ENCODE measurements at places on chromosomes 13 and 19.
A peak's percentile ranks its signal among the peaks of the same experiment; 100 is the strongest.

DNA sequence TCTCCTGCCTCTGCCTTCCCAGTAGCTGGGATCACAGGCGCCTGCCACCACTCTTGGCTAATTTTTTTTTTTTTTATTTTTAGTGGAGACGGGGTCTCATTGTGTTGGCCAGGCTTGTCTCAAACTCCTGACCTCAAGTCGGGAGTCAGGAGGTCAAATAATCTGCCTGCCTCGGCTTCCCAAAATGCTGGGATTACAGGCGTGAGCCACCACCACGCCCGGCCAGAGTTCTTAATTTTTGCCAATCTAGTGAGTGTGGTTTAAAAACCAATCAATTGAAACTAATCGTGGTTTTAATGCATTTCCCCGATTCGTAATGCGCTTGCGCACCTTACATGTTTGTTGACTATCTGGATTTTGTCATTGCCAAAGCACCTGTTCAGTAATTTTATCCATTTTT lies 37.0 kb downstream of the SKA3 start:
- H3K27ac ChIP-seq = peak overlapping the region; percentile 97
- H3K4me1 ChIP-seq = peaks cover 37% of the 10 kb centered on the region
- peaks cover 11% of the 10 kb centered on the region for H3K27me3 ChIP-seq
- H3K4me3 ChIP-seq = peak overlapping the region; percentile 99

- no peak overlapping the region for H3K4me3 ChIP-seq
- H3K27me3 ChIP-seq = peaks cover 41% of the 10 kb centered on the region
- no peaks in the 10 kb centered on the region for H3K4me1 ChIP-seq
- DNase-seq = no peak
- no peaks in the 10 kb centered on the region for H3K36me3 ChIP-seq
Observed at GRCh38 chr13:26749285-26749684, 11.3 kb downstream of the GPR12 start.

DNA sequence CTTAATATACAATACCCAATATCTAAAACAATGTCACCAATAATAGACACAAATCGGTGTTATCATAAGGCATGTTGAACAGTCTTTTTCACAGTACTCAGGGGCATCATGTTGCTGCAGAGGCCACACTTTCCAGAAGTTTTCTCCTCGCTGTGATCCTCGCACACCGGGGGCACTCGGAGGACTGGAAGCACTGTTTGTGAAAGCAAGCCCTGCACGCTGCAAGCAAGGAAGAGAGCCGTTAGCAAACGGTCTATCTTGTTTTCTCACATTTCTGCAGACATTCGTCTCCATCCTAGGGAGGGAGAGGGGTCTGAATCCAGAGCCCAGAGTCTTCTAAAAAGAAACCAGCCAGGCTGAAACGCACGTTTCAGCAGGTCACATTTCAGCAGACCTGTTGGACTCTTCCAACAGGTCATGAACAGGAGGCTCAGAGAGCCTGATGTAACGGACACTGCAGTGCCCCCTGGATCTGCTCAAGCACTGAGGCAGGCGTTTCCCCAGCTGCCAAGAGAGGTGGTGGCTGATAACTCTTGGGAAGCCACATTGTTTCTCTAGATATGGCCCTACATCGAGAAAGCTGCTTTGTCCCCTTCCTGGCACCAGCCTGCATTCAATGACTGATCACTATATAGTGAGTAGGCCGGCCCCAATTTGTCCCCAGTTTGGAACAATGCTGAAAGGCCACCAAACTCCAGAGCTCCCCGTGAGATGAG lies 43.6 kb downstream of the RUBCNL start:
- H3K4me3 ChIP-seq = no peak overlapping the region
- no peak for DNase-seq
- H3K27me3 ChIP-seq = no peaks in the 10 kb centered on the region
- H3K27ac ChIP-seq = no peak overlapping the region
- peaks cover 27% of the 10 kb centered on the region for H3K4me1 ChIP-seq

- H3K27ac ChIP-seq = no peak overlapping the region
- no peak for DNase-seq
- no peaks in the 10 kb centered on the region for H3K4me1 ChIP-seq
- no peak overlapping the region for H3K4me3 ChIP-seq
Observed at GRCh38 chr19:8113017-8113416, 36.4 kb downstream of the FBN3 start.

GRCh38 chr13:99671746-99672145 lies 170.5 kb downstream of the TM9SF2 start:
- no peaks in the 10 kb centered on the region for H3K36me3 ChIP-seq
- no peaks in the 10 kb centered on the region for H3K27me3 ChIP-seq
- DNase-seq = no peak
- H3K27ac ChIP-seq = no peak overlapping the region

GRCh38 chr19:43574424-43575155 lies 737 bp downstream of the XRCC1 start:
- peak overlapping the region; percentile 95 for H3K4me3 ChIP-seq
- peaks cover 43% of the 10 kb centered on the region for H3K4me1 ChIP-seq

DNA sequence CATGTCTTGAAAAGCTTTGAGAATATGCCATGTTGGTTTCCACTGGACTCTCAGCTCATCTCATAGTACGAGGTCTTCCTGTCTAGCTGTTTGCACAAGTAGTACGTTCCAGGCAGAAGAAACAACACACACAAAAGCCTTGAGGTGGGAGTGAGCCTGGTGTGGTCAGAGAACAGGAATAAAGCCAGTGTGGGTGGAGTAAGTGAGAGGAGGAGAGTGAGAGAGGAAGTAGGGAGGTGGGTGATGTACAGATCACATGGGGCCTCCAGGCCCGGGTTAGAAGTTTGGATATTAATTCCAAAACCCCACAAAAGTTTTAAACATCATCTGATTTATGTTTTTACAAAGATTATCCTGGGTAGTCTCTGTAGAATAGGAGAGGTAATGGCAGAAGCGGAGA lies 230.6 kb downstream of the MTUS2 start:
- H3K27me3 ChIP-seq = no peaks in the 10 kb centered on the region
- no peak for DNase-seq
- H3K27ac ChIP-seq = no peak overlapping the region
- no peaks in the 10 kb centered on the region for H3K4me1 ChIP-seq
- H3K4me3 ChIP-seq = no peak overlapping the region

DNA sequence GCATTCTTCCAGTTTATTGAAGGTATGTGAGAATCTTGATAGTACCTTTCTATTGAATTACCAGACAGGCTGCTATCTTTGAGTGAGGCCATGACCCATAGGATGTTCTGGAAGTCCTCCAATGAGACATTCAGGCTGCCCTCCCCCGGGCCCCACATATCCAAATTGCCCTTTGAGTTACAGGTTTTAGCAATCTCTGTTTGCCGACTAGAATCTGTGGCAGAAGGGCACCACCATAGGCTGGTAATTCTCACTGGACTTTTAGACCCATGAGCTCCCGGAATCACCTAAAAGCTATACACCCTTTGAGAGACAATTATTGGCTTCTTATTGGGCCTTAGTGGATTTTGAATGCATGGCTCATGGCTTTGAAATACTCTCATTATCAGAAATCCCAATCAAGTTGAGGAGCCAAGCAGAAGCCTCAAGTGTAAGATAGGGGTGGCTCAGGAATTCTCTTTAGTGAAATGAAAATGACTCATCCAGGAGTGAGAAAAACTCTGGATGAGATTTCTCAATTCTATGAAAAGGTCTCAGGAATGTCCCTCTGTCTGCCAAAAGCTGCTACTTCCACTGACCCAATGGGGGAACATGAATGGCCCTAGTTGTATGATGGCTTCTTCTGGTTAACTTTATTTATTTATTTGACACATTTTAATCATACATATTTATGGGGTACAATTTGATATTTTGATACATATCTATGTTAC lies 172.1 kb upstream of the CSNK1A1L start:
- no peak overlapping the region for H3K27ac ChIP-seq
- no peak for DNase-seq
- H3K4me3 ChIP-seq = no peak overlapping the region

DNA sequence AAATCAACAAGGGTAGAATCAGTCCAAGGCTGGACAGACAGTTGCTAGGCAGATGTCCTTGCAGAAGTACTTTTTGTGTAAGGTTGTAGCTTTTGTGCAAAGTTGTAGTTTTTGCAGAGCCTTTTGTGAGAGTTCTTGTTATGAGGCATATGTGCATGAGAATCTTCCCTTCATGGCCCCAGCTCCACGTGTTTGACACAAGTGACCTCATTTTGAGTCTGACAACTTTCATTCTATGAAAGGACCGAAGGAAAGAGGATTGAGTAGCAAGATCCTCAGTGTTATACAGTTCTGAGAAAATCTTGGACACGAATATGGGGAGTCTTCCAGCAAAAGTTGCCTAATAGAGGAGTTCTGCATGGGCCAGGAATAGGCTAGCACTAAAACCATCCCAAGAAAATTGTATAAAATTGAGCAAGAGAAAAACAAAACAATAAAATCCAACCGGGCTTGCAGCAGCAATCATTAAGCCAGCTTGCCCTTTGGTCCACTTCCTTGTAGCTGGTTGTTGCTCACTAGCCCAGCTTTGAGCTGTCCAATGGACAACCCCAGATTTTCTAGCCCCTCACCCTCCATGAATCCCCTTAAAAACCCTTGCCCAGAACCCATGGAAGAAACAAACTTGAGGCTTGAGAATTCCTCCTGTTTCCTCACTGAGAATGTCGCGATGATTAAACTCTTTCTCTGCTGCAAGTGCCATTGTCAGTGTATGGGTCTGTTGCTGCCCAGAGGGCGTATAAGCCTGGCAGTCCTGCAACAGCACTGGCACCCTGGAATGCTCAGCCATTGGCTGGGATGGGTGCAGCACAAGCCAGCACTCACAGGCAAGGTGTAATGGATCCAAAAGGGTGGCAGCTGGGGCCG lies 6.5 kb downstream of the EPSTI1 start:
- H3K27me3 ChIP-seq = no peaks in the 10 kb centered on the region
- DNase-seq = no peak
- peaks cover 70% of the 10 kb centered on the region for H3K36me3 ChIP-seq
- H3K4me1 ChIP-seq = peaks cover 65% of the 10 kb centered on the region
- H3K4me3 ChIP-seq = no peak overlapping the region

GRCh38 chr13:75326173-75327134 lies 155.5 kb downstream of the TBC1D4 start:
- H3K27me3 ChIP-seq = peaks cover 2% of the 10 kb centered on the region
- peaks cover 5% of the 10 kb centered on the region for H3K36me3 ChIP-seq
- H3K27ac ChIP-seq = peak overlapping the region; percentile 87
- peak overlapping the region; percentile 79 for H3K4me3 ChIP-seq
- peak; percentile 63 for DNase-seq

- peaks cover 16% of the 10 kb centered on the region for H3K4me1 ChIP-seq
- H3K27ac ChIP-seq = peak overlapping the region; percentile 92
- H3K4me3 ChIP-seq = peak overlapping the region; percentile 81
- H3K36me3 ChIP-seq = peaks cover 4% of the 10 kb centered on the region
Observed at GRCh38 chr19:48362716-48363499, 832 bp downstream of the TMEM143 start.

- DNase-seq = no peak
- H3K4me1 ChIP-seq = peaks cover 13% of the 10 kb centered on the region
- no peak overlapping the region for H3K4me3 ChIP-seq
- H3K27ac ChIP-seq = no peak overlapping the region
- no peaks in the 10 kb centered on the region for H3K27me3 ChIP-seq
Observed at GRCh38 chr13:30133996-30134395, 173.4 kb downstream of the KATNAL1 start.

DNA sequence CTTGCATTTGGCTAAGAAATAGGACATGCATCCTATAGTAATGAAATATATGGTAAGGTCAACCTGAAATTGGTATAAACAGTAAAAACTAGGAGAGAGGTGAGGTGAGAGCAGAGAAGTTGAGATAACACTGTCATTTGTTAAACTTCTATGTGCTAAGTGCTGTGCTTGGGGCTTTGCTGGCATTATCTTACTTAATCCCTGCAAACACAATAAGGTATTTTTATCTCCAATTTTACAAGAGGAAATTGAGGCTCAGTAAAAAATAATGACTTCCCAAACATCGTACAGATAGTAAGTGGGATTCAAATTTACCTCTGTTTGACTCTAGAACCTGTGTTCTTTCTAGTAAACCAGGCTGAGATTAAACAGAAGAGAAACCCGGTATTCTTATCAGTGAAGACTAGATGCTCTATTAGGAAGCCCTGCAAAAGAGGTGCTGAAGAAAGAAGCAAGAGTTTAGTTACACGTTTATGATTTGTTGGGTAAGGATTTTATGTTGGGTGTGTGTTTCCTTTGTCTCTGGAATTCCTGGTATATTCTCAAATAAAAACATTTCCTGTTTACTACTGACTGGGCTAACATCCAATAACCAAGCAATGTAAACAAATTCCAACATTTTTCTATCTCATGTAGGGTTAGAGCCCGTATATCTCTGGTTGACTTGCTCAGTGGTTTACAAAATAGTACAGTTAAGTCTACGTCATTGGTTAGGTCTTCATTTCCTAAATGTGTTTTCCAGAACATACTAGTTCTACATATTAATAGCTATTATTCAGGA lies 137.3 kb upstream of the FNDC3A start:
- H3K4me3 ChIP-seq = no peak overlapping the region
- H3K27me3 ChIP-seq = peaks cover 12% of the 10 kb centered on the region
- peaks cover 7% of the 10 kb centered on the region for H3K36me3 ChIP-seq
- H3K4me1 ChIP-seq = no peaks in the 10 kb centered on the region
- no peak overlapping the region for H3K27ac ChIP-seq
- no peak for DNase-seq

GRCh38 chr19:54400913-54401312 lies 14.4 kb upstream of the TTYH1 start:
- no peaks in the 10 kb centered on the region for H3K4me1 ChIP-seq
- H3K27me3 ChIP-seq = peaks cover 5% of the 10 kb centered on the region
- H3K36me3 ChIP-seq = no peaks in the 10 kb centered on the region
- no peak overlapping the region for H3K27ac ChIP-seq
- no peak for DNase-seq
- no peak overlapping the region for H3K4me3 ChIP-seq

DNA sequence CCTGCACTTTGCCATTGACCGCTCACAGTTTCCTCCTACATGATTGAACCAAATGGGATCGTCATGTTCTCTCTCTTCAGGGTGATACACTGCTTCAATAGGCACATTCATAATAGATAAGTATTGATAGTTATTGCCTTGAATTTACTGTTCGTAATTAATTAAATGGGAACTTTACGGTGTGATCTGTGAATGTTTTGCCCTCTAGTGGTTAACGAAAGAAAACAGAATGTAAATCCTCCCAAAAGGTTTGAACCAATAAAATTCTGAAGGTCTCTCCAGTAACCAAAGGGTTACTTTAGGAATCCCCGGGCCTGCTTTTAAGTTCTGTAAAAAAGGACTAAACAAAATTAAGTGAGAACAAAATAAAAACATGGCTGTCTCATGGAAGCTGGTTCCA lies 389.3 kb downstream of the DACH1 start:
- no peaks in the 10 kb centered on the region for H3K27me3 ChIP-seq
- no peak overlapping the region for H3K27ac ChIP-seq
- H3K36me3 ChIP-seq = no peaks in the 10 kb centered on the region
- no peaks in the 10 kb centered on the region for H3K4me1 ChIP-seq
- no peak overlapping the region for H3K4me3 ChIP-seq

GRCh38 chr13:28301839-28302238 lies 163.5 kb downstream of the PAN3 start:
- DNase-seq = no peak
- no peak overlapping the region for H3K4me3 ChIP-seq
- no peaks in the 10 kb centered on the region for H3K36me3 ChIP-seq

DNA sequence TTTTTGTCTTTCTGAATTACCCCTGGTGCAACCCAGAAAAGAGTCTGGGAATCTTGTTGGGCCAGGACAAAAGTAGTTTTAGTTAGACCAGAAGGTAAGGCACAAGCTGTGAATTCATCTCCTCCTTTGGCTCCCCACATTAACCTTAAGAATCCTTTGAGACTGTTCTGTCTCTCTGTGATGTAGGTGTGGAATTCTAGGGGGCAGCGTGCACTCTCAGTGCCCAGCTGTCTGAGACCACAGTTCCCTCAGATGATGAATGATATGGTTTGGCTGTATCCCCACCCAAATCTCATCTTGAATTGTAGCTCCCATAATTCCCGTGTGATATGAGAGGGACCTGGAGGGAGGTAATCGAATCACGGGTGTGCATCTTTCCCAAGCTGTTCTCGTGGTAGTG lies 43.9 kb downstream of the ZNF506 start:
- DNase-seq = no peak
- no peak overlapping the region for H3K27ac ChIP-seq
- H3K4me3 ChIP-seq = peak overlapping the region; percentile 98
- peaks cover 42% of the 10 kb centered on the region for H3K4me1 ChIP-seq

Data from activated CD8-positive, alpha-beta memory T cell treated with anti-CD3 and anti-CD28 coated beads, Interleukin-2, amount 10 ng/mL, durations not matched to agents 7 days and 5 days (primary cell).